ENCODE measurements at places on chromosomes 16 and 17.

- DNase-seq = no peak
These were observed 10.4 kb upstream of the HOXB13 start for GRCh38 chr17:48738803-48739526.

DNA sequence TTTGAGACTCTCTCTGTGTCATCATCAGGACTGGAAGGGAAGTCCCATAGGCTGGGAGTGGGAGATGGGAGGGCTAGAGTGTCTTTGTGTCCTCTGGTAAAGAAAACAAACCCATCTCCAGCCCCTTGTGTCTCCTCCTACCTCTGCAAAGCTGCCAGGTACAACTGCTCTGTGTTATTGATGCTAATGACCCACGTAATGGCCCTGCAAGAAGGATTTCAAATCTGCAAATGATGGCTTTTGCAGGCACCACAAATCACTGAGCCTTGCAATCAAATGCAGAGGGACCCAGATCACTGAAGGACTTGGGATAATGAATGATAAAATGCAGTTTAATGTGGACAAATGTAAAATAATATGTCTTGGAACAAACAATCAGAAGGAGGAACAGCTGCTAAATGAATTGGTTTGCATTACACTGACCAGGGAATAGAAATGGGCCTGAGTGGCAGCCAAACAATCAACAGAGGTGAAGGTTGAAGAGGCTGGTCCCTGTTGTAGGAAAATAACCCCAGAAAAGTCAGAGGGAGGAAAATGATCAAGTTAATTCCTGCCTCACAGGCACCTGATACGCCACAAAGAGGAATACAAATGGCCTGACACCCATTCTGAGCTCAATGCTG is 425.1 kb downstream of the UTP18 start:
- DNase-seq = no peak

GRCh38 chr17:42179911-42180410 is 981 bp downstream of the KCNH4 start:
- no peak for DNase-seq

DNA sequence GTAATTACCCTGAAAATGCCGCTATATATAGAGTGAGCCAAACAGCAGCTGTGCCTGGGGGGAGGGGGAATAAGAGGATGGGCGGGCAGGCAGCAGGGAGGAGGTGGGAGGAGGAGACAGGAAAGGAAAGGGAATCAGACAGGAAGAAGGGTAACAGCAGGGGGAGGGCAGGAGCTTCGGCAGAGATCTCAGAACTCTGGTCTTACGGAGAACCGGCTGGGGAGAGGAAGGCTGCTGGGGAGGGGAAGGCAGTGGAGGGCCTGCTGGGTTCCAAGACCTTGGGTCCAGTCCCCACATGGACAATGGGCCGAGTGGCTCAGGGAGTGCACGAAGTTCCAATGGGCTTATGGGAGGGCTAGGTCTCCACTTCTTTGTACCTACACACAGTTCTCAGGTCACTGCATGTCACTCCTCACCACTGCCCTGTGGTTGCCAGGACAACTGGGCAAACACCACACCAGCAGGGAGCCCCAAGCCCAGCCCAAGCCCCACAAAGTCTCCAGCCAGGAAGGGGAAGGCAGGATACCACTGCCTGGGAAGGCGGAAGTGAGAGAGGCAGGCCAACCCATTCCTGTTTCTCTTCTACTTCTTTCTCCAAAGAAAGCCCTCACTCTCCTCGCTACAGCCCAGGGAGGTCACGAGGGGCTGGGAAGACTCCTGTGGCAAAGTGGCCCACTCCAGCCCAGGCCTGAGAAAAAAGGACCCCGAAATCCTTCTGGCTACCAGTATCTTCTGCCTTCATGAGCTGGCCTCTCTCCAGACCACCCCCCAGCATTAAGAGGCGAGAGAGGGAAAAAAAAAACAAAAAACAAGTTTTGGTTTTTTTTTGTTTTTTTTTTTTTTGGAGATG is 25.3 kb downstream of the G6PC3 start:
- DNase-seq = no peak

- DNase-seq = no peak
These were observed 215.4 kb downstream of the SOX9 start for GRCh38 chr17:72336026-72336803.

DNA sequence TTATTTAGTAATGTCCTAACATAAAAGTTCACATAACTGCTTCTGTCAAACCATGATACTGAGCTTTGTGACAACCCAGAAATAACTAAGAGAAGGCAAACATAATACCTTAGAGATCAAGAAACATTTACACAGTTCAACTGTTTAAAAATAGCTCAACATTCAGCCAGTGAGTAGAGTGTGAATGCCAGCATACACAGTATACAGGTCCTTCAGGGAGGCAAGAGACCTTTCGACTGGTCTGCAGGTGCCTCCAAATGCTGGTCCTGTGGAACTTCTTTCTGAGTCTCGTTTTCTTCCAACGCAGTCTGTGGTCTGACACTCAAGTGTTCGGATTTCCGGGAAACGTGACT is 10.3 kb downstream of the MRPS23 start:
- no peak for DNase-seq

Data from NCI-H1930 (cell line).